ENCODE measurements at places on chromosomes 3 and 15.

DNA sequence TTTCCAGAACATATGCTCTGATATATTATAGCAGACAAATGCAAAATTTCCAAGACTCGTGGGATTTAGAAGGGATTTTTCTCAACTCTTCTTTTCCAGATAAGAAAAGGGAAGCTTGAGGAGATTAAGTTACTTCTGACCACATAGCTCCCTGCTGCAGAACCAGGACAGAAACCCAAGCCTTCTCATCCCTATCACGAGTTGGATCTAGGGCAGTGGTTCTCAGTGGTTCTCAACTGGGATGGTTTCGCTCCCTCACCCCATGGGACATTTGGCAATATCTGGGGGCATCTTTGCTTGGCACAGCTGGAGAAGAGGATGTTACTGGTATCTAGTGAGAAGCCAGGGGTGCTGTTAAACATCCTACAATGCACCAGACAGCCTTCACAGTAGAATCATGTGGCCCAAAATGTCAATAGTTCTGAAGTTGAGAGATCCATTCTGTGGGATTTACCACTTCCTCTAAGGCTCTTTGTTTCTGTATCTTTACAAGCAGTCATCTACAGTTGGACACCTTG is 64.2 kb downstream of the LIPC start:
- no peaks in the 10 kb centered on the region for H3K4me1 ChIP-seq
- H3K27ac ChIP-seq: no peak overlapping the region
- H3K4me3 ChIP-seq: no peak overlapping the region
- H3K27me3 ChIP-seq: no peaks in the 10 kb centered on the region

- H3K4me3 ChIP-seq: no peak overlapping the region
- H3K36me3 ChIP-seq: no peaks in the 10 kb centered on the region
- no peak overlapping the region for H3K27ac ChIP-seq
- H3K4me1 ChIP-seq: no peaks in the 10 kb centered on the region
Observed at GRCh38 chr15:94691169-94691568, 459.8 kb downstream of the MCTP2 start.

DNA sequence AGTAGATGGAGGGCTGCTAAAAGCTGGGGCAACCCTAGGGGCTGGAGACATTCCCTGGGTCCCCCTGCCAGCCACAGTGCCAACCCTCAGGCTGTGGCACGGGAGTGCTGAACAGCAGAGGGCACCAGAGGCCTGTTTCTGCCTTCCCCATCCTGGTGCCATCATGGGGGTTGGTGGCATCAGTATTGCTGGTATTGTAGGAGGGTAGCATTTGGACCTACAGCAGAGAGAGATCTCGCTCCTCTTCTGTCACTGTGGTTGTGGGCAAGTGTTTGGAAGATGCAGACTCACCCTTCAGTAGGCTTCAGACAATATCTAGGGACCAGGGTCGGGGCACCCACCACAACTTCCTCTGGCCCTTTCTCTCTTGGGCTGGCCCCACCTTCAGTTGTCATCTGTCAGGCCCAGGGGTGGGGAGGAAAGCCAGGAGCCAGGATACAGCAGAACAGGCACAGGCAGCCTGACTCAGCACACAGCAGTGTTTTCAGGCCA is 123.5 kb downstream of the RPLP1 start:
- H3K4me3 ChIP-seq: no peak overlapping the region
- DNase-seq: peak; percentile 84
- peaks cover 5% of the 10 kb centered on the region for H3K4me1 ChIP-seq
- H3K27ac ChIP-seq: no peak overlapping the region

DNA sequence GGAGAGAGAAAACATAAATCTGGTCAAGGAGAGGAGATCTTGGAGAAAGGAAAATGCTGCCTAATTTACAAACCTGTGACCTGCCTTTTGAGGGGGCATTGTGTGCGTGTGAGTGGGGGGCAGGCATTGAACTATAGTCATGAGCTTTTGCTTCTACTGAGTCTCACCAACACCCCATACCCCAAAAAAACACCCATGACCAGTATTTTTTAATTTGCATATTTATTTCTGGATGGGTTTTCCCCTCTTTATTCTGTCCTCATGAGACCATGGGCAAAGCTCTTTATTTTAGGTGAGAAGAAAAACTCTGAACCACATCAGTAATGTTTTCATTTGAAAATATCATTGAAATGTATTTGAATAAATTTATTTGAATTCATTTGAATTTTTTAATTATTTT is 20.6 kb downstream of the CD80 start:
- no peak overlapping the region for H3K4me3 ChIP-seq
- no peaks in the 10 kb centered on the region for H3K27me3 ChIP-seq
- H3K27ac ChIP-seq: no peak overlapping the region
- no peak for DNase-seq
- no peaks in the 10 kb centered on the region for H3K36me3 ChIP-seq
- H3K4me1 ChIP-seq: peaks cover 2% of the 10 kb centered on the region

DNA sequence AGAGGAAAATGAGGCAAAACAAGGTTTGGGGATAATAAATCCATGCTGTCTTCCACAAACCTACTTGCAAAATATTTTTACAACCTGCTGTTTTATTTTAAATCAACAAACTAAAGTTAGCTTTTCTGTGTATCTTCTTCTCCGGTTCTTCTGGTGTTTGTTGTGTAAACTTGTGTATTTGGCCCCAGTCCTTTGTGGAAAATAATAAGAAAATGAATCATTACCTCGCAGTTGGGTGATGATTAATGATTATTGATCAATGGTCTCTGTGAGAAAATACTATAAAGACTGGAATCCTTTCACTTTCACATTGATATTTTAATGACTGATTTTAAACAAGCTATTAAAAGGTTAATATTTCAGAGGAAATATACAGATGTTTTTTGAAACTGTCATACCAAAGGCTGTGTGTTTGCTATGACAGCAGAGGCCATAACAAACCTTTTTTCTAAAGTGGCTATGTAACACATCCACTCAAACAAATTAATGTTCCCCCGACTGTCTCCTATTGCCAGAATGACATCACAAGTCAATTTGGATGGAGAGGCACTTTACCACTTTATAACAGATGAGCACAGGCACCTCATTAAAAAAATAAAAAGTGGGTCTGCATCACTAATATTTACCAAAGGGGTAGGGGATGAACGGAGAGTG is 152.5 kb downstream of the MEX3B start:
- H3K27ac ChIP-seq: no peak overlapping the region
- H3K36me3 ChIP-seq: no peaks in the 10 kb centered on the region
- H3K4me3 ChIP-seq: no peak overlapping the region
- DNase-seq: no peak
- no peaks in the 10 kb centered on the region for H3K27me3 ChIP-seq

DNA sequence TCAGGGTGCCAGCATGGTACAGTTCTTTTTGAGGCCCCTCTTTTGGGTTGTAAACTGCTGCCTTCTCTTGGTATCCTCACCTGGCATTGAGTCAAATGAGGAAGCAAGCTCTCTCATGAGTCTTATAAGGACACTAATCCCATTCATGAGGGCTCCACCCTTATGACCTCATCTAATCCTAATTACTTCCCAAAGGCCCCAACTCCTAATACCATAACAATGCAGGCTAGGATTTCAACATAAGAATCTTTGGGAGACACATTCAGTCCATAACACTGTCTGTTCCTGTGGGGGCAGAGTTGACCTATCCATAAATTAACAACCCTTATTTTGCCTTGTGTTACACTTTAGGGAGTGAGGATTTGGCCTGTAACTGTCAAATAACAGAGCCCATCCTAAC is 278.3 kb downstream of the LRTM1 start:
- H3K36me3 ChIP-seq: no peaks in the 10 kb centered on the region
- DNase-seq: no peak
- no peak overlapping the region for H3K27ac ChIP-seq
- no peaks in the 10 kb centered on the region for H3K4me1 ChIP-seq
- H3K27me3 ChIP-seq: no peaks in the 10 kb centered on the region
- H3K4me3 ChIP-seq: no peak overlapping the region

GRCh38 chr3:29279806-29280205 is 1.1 kb upstream of the RBMS3 start:
- peak overlapping the region; percentile 6 for H3K27ac ChIP-seq
- no peaks in the 10 kb centered on the region for H3K27me3 ChIP-seq
- H3K4me3 ChIP-seq: peak overlapping the region; percentile 66
- no peaks in the 10 kb centered on the region for H3K4me1 ChIP-seq

GRCh38 chr3:87488765-87489164 is 212.4 kb upstream of the POU1F1 start:
- H3K4me3 ChIP-seq: no peak overlapping the region
- H3K27ac ChIP-seq: no peak overlapping the region
- H3K4me1 ChIP-seq: no peaks in the 10 kb centered on the region

DNA sequence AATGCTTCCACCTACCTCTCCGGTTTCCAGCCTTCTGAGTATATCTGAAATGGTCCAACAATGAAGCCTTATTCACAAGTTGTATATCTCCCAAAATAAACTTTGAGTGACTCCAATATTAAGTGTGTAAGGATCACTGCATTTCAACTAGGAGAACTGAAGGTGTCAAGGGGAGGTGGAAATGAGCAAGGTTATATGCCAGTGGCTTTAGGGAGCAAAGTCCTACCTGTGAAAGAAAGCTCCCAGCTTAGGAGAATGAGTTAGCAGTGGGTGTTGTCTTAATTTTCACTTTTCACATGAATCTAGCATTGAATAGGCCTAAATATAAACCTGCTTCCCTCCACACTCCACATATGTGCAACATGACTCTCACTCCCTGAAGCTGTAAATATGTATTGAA is 29.0 kb downstream of the LMCD1 start:
- no peak overlapping the region for H3K4me3 ChIP-seq
- H3K4me1 ChIP-seq: peaks cover 78% of the 10 kb centered on the region
- no peaks in the 10 kb centered on the region for H3K27me3 ChIP-seq
- DNase-seq: no peak

DNA sequence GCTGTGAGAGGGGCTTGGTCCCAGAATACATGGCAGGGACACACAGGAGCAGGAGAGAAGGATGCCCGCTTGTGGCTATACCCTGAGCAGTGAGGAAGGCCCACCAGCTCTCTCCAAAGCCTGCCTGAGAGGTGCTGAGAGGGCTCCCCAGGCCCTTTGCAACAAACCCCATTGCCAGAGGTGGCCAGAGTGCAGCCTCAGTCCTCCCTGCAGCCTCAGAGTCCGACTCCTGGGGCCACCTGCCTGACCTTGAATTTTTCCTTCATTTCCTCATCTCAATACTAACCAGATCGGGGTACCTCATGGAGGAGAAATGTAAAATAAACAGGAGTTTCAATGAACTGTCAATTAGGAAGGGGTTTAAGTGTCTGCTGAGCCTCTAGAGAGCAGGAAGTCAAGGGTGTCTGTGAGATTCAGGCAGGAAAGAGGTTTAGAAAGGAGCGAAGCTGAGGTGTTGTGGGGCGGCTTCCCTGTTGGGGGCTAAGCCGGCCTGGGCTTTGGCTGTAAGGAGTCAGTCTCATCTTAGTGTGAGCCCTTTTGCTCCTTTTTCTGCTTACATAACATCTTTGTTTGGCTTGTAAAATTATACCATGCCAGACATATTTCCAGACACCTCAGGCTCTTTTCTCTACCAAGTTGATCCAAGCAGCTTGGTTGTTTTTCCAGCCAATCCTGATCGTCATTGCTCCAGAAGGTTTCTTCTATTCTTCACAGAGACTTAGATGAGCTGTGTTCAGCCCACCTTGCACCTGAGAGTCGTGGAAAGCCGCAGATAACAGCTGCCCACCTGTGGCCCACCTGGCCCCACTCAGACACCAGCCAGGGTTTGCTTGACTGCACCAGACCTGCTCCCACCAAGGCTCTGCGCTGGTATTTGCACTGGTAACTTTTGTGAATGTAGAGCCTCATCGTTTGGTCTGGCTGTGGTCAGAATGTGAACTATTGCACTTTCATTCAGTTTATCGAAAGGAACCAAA is 36.7 kb downstream of the CMTM7 start:
- H3K4me3 ChIP-seq: no peak overlapping the region
- peaks cover 34% of the 10 kb centered on the region for H3K4me1 ChIP-seq
- no peaks in the 10 kb centered on the region for H3K27me3 ChIP-seq
- no peak overlapping the region for H3K27ac ChIP-seq
- DNase-seq: no peak
- H3K36me3 ChIP-seq: no peaks in the 10 kb centered on the region

DNA sequence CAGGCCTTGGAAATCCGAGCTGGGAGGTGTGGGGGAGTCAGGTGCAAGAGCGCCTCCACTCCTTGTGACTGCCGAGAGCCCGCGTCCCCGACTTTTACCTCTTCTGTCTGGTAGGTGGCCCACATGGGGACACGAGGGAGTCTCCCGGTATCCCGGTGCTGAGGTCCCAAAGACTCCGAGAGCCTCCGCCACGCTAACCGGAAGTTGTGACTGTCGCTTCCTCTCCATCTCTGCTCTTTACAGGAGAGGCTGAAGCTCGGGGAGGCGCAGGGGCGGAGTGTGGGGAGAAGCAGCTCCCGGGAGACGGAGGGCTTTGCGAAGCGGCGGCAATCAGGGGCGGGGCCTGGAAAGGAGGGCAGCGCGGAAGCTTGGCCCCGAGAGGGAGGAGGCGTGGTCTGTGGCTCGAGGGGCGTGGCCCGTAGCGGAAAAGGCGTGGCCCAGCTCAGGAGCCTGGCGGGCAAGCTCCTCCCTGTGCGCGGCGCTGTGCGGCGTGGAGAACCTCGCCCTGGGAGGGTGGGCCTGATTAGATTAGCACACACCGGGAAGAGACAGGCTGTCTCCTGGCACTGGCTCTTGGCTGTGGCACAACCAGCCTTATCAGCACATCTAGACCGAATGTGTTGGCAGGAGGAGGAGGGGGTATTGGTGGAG is 143.9 kb downstream of the GABRB3 start:
- peak overlapping the region; percentile 33 for H3K4me3 ChIP-seq
- no peaks in the 10 kb centered on the region for H3K36me3 ChIP-seq
- H3K27ac ChIP-seq: peak overlapping the region; percentile 47
- DNase-seq: peak; percentile 90
- H3K4me1 ChIP-seq: no peaks in the 10 kb centered on the region

DNA sequence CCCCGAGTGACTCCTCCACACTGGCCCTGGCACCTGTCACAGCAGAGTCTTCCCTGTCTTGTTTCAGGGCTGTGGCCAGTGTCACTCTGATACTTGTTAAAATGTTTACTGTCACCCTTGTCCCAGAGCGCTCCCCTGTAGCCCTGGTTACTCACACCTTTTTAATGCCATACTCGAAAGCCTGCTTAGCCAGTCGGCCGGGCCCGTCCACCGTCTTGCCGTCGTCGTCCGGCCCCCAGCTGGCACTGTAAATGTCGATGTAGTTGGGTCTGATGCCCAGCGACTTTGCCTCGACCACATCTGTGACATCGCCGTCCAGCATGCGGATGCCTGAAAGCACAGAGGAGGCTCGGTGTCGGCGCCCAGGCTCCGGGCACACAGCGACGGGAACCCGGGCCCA is 91.3 kb downstream of the PCSK6 start:
- no peak overlapping the region for H3K27ac ChIP-seq
- H3K4me1 ChIP-seq: no peaks in the 10 kb centered on the region
- no peak overlapping the region for H3K4me3 ChIP-seq
- no peak for DNase-seq
- H3K27me3 ChIP-seq: no peaks in the 10 kb centered on the region

GRCh38 chr3:56408761-56409196 is 59.5 kb downstream of the ERC2 start:
- H3K4me3 ChIP-seq: no peak overlapping the region
- H3K36me3 ChIP-seq: no peaks in the 10 kb centered on the region
- peaks cover under 1% of the 10 kb centered on the region for H3K27me3 ChIP-seq
- H3K27ac ChIP-seq: no peak overlapping the region
- no peaks in the 10 kb centered on the region for H3K4me1 ChIP-seq

All from upper lobe of right lung (tissue), 1 donor.